ENCODE measurements at places on chromosomes 2 and 18.

DNA sequence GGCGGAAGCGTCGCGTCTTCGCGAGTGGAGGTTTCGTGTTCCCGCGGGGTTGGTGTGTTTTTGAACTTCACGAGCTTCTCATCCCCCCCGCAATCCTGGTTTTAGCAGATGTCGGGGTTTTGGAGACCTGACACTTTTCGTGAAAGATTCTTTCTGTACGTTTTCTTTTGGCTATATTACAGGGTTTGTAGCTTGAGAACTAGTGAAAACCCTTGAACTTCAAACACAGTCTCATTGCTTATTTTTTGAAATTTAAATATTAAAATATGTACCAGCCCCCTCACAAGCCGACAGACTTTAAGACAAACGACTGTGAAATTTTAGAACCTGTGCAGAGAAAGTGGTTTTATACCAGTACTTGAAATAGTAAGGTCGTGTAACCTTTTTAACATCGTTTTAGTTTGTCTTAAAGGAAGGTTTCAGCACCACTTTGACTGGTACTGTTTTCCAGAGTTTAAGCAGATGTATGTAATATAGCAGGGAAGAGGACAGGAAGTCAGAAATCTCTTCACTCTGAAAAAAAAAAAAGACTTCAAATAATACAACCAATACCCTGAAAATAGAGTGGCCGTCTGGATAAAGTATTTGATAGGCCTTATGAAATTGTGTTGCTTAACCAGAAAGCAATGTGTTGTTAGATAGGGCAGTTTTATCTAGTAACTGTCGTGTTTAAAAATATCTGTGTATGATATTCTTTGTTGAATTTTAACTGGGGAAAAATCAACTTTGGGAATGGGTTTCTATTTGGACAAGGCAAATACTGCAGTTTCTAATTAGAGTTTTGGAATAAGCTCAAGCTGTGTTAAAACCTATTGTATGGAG lies 1.4 kb downstream of the SPATS2L start:
- DNase-seq: no peak

DNA sequence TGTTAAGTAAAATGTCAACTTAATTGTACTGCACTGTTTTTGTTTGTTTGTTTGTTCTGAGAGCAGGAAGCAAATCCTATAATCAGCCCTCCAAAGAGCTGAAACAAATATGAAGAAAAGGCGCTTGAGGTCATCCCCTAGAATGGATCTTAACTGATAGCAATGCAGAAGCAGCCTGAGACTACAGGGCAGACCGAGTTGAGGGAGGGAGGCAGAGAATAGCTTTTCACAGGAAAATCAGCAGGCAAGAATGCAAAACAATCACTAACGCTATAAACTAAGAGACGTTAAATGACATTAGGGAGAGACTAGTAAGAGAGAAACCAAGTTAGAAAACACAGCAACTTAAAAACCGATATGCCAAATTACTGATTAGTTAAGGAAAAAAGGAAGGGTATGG lies 37.2 kb downstream of the GALNT1 start:
- DNase-seq: no peak

DNA sequence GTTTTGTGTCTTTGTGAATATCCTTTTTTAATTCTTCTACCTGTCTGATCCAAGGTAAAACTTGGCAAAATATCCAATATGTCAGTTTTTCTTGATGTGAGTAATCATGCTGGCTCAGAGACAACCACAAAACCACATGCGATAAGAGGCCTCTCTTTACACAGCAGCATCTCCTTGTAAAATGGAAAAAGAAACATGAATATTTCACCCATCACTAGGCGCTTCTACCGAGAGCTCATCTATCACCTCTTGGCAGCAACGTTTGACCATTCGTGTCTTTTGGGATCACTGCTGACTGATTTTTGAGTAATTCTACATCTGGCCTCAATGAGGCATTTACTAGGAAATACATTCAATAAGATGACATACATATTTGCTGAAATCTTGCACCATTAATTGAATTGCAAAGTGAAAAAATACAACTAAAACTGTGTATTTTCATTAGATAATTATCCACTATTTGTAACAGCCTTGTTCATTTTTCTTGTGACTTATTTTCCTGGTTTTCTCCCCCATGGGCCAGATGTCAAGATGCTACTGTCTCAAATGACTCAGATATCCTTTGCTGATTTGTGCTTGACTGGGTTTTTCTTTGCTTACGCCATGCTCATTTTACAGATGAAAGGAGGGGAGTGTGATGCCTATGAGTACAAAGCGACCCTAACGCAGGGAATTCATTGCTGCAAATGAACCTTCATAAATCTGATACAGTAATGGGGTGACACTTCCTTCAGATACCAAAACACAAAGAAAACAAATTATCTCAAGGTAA lies 467.5 kb downstream of the FBXO15 start:
- no peak for DNase-seq

GRCh38 chr2:222358876-222359275 lies 60.1 kb upstream of the PAX3 start:
- DNase-seq: peak; percentile 55

DNA sequence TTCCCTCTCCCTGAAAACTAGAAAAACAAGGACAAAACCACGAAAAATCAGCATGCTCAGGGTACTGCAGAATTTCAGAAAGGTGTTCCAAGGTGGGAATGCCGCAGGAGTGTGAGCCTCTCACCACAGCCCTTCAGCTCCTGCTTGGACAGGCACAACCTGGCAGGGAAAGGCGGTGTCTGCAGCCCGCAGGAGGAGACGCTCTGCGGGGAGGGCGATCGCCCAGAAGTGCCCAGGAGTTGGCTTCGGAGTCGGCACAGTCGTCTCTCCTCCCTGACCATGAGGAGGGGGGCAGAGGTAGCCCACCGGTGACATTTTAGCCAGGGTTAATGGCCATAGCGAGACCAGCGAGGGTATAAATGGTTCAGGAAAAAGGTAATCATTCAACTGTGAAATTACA lies 57.2 kb downstream of the TMEM18 start:
- no peak for DNase-seq

DNA sequence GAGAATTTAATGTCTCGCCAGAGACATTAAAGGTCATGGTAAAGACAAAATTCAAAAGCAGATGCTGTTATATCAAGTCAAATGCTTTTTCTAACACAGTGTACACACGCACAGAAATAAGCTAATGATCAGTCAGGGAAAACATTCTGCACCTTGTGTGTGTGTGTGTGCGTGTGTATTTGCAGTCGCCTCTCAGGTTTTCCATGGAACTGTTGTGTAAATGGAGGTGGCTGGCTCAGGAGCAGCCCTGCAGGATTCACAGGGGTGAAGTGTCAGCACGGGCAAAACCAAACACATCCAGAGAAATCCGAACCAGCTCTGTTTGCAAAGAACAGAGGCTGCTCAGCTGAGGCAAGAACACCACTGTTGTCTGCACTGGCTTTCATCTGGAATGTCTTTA lies 76.2 kb upstream of the YWHAQ start:
- DNase-seq: no peak

DNA sequence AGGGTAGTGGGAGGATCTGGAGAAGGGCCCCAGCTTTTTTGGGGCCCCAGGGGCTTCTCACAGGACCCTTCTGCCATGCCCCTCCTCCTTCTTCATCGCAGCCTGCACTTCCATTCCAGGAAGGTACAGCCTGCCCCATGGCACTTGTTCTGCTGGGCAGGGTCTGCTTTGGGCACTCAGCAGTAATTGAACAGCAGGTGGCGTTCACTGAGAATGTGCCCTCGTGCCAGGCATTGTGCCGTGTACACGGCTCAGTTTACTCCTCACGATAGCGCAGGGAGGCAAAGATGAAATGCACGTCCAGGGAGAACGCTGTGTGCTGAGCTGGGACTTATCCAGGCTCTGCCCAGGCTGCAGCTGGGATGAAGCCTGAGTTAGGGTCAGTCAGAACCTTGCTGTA lies 54.8 kb upstream of the ASB18 start:
- DNase-seq: no peak

DNA sequence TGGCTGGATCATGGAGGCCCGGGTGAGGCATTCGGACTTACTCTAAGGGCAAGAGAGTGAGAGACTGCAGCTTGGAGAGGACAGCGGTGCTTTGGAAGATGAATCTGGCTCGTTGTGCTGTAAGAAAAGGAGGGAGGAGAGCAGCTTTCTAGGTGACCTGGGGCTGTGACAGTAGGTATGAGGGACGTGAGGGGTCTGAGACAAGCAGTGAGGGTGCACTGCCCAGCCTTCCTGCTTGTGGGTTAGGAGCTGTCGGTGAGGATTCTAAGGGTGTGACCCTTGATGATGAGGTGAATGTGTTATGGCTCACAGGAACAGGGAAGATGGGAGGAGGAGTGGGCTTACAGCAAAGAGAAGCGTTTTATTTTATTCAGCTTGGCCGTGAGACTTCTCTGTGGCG lies 27.1 kb upstream of the RHOB start:
- DNase-seq: no peak

- no peak for DNase-seq
Observed at GRCh38 chr18:27717816-27718215, 459.1 kb downstream of the CDH2 start.

DNA sequence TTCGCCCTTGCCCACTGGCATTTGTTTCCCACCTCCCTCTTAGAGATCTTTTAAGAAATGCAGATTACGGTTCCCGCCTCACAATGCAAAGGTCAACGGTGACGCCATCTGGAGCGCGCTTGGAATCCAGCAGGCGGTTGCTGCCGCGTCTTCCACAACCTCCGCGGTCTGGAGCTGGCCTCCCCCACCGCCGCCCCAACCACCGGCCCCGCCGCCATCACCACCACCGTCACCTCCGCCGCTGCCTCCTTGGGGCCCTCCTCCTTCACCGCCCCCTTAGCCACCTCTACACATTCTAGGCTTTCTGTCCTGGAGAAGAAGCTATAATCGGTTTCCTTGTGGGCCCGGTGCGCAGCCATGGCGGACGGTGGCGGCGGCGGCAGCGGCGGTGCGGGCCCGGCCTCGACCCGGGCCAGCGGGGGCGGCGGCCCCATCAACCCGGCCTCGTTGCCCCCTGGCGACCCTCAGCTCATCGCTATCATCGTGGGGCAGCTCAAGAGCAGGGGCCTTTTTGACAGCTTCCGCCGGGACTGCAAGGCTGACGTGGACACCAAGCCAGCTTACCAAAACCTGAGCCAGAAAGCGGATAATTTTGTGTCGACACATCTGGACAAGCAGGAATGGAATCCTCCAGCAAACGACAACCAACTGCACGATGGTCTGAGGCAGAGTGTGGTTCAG lies at the start of gene BOD1L2:
Gene BOD1L2, plus strand, starts transcription at position 132 of the 681 bp plus-strand sequence. Its CDS starts 226 bp downstream, at position 358.
- DNase-seq: no peak

DNA sequence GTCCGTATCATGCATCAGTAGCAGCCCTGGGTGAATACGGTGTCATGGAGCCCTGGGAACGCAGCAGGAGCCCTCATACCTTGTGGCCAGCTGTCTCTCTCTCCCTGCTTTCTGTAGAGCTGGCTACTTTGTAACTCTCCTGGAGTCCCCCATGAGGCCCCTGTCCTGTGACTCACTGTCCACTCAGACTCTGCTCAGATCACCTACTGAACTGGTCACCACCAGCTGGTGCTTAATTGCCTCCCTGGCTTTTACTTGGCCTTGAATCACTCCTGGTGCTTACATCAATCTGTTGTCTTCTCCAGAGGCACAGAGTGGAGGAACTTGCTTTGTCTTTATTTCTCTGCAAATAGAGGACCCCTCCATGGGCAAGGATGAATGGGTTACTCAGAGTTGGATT lies 172.7 kb downstream of the HRH4 start:
- DNase-seq: no peak

DNA sequence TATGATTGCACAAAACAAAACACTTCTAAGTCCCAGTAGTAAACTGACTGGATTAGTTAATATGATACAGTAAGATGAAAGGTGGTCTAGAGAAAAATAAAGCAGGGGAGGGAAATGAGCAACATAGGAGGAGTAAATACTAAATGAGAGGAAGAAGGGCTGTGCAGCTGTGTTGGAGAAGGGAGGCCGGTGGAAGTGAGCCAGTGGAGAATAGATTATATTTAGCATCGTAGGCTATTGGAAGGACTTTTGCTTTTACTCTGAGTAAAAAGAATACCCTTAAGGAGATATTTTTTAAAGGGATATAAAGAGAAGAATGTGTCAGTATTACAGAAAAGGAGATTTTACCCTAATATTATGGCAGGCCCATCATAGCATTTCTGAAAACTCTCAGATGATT lies 12.7 kb downstream of the WDR75 start:
- no peak for DNase-seq

- no peak for DNase-seq
Observed at GRCh38 chr2:8671802-8672201, 10.1 kb upstream of the ID2 start.

DNA sequence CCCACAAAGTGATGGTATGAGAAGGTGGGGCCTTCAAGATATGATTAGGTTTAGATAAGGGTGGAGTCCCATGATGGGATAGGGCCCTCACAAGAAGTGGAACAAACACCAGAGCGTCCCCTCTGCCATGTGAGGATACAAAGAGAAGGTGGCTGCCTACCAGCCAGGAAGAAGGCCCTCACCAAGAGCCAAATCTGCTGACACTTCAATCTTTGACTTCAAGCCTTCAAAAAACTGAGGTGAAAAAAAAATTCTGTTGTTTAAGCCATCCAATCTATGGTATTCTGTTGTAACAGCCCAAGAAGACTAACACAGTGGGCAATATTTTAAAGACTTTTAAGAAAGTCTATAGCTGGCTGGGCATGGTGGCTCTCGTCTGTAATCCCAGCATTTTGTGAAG lies 522.1 kb downstream of the NRXN1 start:
- no peak for DNase-seq

- no peak for DNase-seq
Observed at GRCh38 chr2:66925128-66925527, 472.0 kb upstream of the ETAA1 start.

- no peak for DNase-seq
Observed at GRCh38 chr2:110104025-110104771, 11.4 kb downstream of the MALL start.

GRCh38 chr2:43240766-43241150 lies 14.4 kb upstream of the ZFP36L2 start:
- DNase-seq: no peak

DNA sequence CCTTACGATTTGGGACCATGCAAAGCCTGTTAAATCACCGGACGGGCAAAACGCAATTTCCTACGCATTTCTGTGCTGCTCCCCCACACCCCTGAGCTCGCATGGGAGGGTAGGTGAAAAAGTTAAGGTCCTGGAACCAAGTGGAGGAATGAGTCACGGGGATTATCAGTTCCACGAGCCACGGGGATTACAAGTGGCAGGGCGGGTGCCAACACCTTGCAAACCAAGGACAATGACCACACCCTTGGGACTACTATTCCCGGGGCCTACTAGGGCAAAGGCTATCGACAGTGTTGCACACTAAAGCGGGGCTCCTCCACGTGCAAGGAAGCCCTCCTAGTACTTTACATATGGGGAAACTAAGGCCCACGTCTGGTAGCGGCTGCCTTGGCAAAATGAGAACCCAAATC lies 447 bp downstream of the RETSAT start:
- DNase-seq: no peak
